Fibroblast of skin of abdomen (primary cell): ENCODE measurements at places on chromosomes 12 and 14.

DNA sequence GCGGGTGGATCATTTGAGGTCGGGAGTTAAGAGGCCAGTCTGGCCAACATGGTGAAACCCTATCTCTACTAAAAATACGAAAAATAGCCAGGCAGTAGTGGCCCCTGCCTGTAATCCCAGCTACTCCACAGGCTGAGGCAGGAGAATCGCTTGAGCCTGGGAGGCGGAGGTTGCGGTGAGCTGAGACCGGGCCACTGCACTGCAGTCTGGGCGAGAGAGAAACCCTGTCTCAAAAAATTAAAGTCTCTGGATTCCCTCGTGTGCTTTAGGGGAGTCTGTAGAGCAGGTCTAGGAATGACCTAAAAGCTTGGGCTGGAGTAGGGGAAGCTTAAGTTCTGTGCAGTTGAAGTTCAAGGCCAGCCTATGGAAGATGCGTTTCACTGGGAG, 697 bp upstream of the TULP3 start:
- DNase-seq, result no peak

DNA sequence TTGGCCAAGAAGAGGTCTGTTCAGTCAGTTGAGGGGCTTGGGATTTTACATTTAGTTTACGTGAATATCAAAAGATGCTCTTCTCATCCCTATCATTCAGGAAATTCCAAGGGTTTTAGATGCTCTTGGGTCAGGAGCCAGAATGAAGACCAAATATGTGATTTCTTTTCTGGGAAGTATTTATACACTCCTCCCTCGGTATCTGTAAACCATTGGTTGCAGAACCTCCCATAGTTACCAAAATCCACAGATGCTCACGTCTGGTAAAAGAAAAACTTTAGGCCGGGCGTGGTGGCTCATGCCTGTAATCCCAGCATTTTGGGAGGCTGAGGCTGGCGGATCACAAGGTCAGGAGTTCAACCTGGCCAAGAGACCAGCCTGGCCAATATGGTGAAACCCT, 75.9 kb downstream of the TNFAIP2 start:
- DNase-seq, result peak; percentile 61

DNA sequence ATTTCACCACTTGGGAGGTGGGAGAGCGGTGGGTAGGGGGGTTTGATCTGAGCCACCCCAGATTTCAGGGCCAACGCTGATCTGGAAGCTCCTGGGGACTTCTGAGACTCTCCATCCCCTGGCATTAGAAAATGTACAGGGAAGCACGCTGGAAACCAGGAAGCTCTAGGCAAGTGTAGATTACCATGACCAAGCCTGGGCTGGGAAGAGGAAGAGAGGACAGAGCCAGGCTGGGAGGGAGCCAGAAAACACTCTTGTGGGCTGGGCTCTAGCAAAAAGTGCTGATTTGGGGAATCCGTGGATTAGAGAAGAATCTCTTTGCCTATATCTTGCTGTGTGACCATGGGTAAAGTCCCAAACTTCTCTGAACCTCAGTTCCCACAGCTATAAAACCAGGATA, 236.7 kb downstream of the BCL11B start:
- peak; percentile 76 for DNase-seq

GRCh38 chr12:57094208-57095160, 5.6 kb downstream of the NAB2 start:
- DNase-seq, result no peak

- DNase-seq, result peak; percentile 66
Measured at GRCh38 chr14:79011091-79011919, 841.1 kb downstream of the NRXN3 start.

GRCh38 chr12:9649532-9649940, 20.0 kb upstream of the CLEC2D start:
- no peak for DNase-seq

DNA sequence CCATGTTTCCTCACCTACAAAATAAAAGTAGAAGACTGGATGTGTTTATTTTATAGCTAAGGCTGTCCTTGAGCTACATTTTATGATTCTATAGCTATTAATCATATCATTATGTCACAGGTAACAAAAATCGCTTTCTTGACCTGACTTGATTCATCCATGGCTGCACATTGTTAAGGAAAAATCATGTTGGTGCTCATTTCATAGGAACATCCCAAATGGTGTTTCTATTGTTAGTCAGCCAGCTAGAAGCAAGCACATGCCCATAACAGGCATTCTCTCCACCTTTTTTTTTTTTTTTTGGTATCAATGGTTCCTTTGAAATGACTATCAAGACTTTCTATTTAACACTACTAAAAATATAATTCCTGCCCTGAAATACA, 45.3 kb upstream of the PTHLH start:
- DNase-seq, result no peak
